MV-4-11 (cell line): ENCODE measurements at places on chromosomes 5 and 9.
A peak's percentile ranks its signal among the peaks of the same experiment; 100 is the strongest.

- DNase-seq, result no peak
These were observed 60.9 kb downstream of the CDKN2A start for GRCh38 chr9:21933281-21933680.

GRCh38 chr9:93713716-93714115 lies 137.3 kb downstream of the PHF2 start:
- DNase-seq, result peak; percentile 20

GRCh38 chr5:15338546-15338945 lies 161.4 kb upstream of the FBXL7 start:
- no peak for DNase-seq

DNA sequence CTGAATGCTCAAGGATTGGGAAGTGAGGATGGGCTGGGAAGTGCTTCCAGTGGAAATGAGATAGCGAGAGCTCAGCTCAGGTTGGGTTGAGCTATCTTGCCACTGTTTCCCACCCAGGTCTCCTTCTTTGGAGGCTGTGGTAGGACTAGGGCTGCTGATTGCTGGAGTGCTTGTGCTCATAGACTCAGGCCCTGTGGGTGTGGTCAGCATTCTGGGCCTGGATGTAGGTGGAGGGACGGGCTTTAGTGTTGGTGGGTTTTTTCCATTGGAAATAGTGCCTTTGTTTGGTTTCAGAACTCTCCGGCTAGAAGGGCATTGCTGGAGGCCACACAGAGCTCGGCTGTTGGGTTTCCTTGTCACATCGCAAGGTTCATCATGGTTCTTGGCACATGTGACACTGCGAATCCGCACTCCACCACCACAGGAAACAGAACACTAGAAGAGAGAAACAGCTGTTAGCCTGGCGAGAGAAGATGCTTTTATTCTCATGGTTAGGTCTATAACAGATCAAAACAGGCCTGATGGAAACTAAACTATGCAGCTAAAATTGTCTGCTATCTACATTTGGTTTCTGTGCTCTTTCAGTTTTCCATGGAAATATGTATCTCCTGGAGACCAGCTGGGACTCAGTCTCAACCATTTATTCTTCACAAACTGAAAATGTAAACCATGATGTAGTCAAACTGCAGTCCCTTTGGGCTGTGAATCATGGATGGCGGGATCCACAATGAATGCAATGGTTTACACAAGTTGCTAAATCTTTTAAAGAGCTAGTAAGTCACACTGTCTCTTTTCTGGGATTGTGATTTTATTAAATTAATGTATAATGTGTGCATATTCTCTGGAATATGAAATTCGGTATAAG lies 136.2 kb downstream of the TARS1 start:
- no peak for DNase-seq

DNA sequence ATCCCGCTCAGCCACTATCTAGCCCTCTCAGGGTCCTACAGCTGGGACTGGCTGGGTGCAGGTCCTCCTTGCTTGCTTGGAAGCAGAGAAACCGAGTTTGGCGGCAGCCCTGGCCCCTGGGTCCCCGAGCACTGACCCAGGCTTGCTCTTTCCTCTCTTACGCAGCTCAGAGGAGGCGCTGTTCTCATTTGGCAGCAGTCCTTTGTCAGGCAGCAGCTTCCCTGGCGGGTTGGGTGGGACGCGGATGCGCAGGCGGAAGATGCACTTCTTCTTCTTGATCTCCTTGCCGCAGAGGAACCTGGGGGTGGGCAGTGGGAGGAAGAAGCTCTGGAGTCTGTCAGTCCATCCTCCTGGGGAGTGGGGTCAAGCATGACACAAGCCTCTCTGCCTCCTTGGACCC lies 14.5 kb downstream of the PHF19 start:
- DNase-seq, result no peak
